COR-L47 (cell line): ENCODE measurements at places on chromosomes 3 and 15.
A peak's percentile ranks its signal among the peaks of the same experiment; 100 is the strongest.

- no peak for DNase-seq
Observed at GRCh38 chr15:62083194-62084154, 16.7 kb downstream of the C2CD4A start.

- DNase-seq = no peak
Observed at GRCh38 chr3:66618066-66618465, 117.2 kb upstream of the LRIG1 start.

GRCh38 chr3:132730891-132731580 is 8.8 kb upstream of the NPHP3 start:
- DNase-seq = peak; percentile 64

DNA sequence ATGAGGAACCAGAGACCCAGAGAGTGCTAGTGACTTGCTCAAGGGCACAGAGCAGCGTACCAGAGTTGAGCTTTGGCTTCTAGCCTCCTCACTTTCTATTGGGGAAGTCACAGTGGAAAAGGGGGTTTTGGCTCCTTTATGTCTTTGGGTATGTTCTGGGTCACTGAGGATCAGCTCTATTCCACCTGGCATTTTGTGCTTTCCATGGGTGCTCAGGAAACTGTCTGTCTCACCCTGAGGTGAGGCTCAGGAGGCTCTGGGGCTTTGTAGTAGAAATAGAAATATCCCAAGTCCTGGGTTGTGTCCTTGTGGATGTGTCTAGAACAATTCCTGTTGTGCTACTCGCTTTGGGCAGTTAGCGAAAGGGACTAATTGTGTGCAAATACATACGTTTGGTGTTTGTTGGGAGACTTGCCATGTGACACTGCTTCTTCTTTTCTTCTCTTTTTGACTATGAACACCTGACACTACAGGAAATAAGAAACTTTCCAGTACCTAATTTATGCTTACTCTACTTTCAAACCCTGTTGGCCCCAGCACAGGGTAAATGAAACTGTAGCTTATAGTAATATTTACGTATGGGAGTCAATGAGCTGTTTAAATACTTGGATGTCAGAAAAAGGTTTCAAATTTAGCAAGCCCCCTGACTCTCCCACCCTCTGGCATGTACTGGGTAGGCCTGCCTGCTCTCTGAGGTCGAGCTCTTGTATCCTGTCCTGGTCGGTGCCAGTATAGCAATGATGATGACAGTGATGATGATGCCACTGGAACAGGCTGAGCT is 35.6 kb downstream of the SMAD3 start:
- DNase-seq = no peak

GRCh38 chr3:165194511-165195240 is 1.5 kb downstream of the SLITRK3 start:
- no peak for DNase-seq

DNA sequence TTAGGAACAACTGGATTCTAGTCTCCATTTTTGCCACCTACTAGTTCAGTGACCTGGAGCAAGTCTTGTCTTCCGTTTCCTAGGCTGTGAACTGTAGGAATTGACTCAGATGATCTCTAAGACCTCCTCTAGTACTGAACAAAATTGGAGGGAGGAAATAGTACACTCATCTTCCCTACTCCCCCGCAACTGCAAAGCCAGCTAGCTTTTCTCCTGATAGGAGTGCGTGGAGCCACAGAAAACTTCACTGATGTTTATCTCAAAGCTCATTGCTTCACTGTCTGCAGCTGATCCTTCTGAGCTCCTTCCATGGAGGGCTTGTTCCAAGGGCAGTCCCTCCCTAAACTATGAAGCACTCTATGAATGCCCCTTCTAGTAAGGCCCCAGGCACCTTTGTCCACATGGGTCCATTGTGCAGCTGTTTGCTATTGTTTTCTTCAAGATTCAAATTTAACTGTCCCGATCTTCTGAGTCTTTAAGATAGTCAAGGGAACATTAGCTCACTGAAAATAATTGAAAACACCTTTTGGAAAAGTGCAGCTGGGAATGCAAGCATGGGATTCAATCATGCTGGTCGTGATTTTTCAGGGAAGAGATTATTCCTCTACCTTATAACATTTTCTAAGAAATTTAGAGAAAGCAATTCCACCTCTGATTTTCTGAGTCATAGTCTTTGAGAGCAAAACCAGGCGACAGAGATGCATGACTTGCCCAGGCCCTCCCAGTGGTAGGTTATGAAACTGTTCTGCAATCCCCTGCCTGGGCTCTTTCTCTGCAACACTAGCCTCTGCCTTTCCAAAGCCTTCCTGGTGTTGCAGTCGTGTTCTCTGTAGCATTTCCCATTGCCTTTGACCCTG is 24.3 kb downstream of the FILIP1L start:
- DNase-seq = no peak

DNA sequence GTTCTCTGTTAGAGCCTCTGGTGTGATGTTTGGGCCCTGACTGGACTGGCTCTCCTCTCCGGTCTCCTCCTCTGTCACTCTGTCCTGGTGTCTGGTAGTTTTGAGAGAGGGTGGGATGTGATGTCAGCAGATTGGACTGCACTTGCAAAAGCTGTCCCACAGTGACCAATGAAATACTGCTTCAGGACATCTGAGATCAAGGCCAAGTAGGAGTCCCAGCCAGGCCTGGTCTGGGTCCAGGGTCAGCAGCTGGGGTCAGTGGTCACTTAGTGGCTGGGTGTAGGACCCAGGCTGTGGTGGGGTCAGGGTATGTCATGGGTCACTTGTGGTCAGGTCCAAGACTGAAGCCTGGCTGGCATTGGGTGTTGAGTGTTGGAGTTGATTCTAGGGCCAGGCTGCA is 20.9 kb downstream of the ALDH1L1 start:
- no peak for DNase-seq

DNA sequence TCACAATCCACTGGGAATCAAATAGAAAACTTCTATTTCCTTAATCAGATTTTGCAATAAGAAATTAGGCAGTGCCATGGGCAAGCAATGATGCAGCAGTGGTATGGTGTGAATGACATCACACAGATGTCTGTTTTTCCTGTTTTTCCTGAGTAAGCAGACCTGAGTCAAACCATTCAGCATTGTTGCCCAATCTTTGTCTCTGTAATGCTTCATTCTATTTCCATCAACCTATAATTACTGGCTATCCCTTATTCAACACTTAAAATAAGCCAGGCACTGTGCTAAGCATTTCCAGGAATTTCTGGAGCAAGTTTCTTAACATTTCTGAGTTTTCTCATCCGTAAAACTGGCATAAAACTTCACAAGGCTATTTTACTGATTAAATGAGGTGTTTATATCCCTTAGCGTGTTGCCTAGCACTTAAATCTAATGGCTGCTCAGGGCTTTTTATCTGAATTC is 11.3 kb upstream of the OXSR1 start:
- no peak for DNase-seq

DNA sequence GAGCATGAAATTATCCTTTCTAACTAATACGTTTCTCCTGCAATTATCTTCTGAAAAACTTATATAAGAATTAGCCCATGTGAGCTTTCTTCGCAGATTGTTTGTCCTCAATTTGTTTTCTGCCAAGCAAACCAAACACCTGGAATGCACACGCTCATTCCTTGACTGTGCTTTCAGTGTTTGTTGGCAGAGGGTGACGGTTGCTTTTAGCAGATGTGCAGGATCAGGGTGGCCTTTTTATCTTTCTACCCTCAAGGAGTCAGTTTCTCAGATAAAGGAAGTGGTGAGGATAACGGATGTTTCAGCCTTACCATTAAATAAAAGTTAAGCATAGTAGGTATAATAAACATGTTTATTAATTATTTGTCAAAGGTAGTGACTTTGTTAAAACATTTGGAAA is 15.2 kb downstream of the ARPP21 start:
- DNase-seq = no peak

DNA sequence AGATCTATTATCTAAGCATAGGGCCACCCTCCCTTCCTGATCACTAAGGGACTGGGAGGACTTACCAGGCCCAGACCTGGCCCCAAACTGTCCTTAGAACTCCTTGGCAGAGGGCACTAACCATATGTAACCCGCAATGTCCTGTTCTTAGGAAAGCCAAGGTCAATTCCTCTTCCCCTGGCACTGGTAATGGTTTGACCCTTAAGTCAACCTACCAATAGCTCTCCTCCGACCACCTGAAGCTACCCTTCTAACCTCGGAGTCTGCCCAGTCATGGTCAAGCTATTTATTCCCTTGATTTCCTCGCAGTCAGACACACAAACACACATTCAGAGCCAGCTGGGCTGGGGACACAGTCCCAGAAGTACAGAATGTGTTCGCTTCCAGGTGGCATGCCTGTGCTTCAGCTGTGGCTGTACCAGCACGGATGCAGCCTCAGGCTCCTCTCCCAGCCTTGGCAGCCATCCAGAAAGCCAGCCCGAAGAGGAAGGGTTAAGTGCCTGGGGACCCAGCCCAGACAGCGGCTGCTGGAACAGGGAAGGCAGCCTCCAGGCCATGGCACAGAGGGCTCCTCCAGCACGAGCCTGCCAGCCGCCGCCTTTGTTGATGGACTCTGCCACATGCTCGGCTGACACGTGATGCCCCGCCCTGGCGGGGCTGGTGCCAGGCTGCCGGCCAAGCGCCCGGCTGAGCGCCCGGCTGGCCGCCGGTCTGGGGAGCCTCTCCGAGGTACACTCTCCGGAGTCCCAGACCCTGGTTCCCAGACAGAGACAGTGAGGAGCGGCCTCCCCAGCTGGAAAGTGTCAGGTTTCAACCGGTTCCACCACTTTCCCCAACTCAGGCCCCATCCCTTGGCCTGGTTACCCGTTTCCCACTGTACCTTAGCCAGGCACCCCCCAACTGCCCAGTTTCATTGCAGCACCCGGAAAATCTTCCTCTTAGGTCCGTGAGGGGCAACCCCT is 5.5 kb downstream of the BMF start:
- DNase-seq = peak; percentile 97

- no peak for DNase-seq
Observed at GRCh38 chr15:60781211-60781713, 302.3 kb upstream of the ICE2 start.

DNA sequence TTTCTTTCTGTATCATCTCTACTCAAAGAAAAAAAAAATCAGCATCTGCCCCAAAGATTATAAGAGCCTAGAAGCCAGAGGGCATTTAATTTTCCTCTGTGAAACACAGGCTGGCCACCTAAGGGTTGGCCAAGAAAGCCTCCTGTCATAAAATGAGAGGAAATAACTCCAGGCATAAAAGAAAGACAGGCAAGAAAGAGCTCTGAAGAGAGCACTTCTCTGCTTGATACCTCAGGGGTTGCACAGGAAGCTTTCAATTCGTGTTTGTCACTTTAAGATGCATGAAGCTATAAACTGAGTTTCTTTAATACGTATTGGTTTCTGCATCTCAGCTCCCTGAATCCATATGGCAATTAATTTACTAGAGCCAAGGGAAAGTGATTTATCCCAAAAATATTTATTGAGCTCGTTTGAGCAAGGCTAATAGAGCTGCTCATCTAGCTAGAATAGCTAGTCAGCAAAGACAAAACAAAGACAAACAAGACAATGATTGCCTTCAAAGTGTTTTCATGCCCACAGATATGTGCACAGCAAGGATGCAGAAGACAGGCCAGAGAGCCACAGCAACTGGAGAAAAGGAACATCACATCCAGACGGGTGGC is 35.5 kb downstream of the ATP8B4 start:
- DNase-seq = no peak

DNA sequence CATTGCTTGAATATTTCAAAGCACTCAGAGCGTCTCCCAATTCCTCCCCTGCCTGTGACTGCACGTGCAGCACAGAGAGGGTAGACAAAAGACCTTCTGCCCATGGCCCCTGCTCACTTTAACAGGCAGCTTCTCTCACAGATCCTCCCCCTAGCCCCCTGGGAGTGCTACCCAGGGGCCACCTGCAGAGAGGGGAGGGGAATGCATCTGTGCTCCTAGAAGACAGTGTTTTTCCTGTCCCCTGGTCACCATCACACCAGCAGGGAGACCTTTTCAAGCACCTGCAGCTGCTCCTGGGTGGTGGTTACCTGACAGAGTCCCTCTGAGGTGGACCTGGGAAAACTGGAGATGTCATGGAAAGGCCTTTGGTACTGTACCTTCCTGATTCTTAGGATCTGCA is 56.7 kb upstream of the PRR23C start:
- DNase-seq = no peak

DNA sequence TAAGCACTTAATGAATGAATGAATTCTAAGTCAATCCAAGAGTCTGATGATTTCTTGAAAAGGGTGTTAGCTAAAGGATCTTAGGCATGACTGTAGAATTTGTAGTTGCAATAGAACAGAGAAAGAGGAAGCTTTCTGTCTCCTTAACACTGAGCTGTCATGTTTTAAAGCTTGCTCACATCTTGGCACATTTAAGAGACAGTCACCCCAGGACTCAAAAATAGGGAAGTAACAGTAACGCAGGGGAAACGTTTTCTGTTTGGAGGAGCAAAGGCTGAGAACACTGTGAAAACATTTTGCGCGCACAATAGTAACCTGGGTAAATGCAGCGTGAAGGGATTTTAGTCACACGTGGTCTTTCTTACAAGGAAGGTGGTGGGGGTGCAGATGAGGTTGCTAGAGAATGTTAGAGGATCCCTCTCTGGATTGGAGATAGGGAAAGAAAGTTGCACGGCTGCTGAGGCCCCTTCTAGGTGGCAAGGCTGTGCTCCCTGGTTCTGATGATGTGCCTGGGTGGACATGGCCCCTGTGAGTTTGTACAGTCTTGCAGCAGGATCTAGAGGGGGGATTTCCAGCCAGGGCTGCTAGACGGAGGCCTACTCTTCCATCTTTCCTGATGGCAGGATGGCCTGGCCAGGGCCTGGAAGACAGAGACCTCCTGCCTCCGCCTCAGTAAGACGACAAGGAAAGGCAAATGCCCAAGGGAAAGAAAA is 12.0 kb downstream of the STARD5 start:
- DNase-seq = no peak

- DNase-seq = no peak
Observed at GRCh38 chr3:104547031-104547430, 819.7 kb upstream of the ALCAM start.

- DNase-seq = no peak
Observed at GRCh38 chr3:50342813-50343633, 2.4 kb upstream of the RASSF1 start.

DNA sequence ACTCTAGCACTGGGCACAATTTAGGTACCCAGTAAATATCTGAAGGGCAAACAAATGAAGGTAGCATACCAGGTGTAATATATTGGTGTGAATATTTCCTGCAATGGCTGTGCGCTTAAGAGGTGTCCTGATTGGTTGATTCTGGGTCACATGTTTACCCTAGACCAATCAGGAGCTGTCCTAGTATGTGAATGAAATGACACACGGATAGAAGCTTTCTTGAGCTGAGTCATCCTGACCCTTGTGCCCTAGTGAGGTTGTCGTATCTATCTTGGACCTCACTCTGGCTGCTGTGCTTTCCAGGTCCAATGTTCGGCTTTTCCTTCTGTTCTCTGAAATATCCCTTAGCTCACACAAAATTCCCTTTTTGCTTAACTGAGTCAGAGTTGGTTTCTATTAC is 58.1 kb upstream of the FOXP1 start:
- no peak for DNase-seq

DNA sequence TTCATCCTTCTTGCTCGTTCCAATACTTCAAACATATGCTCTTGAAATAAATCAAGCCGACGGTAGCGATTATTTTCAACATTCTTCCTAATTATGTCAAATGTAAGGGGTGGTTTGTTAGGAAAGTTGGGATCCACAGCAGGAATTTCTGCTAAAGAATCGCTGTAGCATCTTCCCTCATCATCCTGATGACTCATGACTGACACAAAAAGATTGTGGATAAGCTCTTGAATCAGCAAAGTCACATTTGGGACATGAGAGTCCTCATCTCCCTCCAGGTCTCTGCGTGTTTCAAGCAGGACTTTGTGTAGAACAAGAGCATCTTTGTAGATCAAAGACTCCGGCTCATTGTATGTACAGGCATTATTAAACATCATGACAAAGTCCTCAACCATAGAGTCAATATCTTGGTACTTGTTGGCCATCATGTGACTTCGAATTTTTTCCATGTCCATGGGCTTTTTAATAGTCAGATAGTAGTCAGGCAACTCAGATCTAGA is 73.0 kb downstream of the UQCC5 start:
- no peak for DNase-seq
